Esophagus squamous epithelium (tissue), 5 donors: ENCODE measurements at places on chromosomes 2 and 18. TPM values are rescaled to one million over a fixed set of nuclear protein-coding genes. Genes with fewer than 3 reads are reported as not detected.

DNA sequence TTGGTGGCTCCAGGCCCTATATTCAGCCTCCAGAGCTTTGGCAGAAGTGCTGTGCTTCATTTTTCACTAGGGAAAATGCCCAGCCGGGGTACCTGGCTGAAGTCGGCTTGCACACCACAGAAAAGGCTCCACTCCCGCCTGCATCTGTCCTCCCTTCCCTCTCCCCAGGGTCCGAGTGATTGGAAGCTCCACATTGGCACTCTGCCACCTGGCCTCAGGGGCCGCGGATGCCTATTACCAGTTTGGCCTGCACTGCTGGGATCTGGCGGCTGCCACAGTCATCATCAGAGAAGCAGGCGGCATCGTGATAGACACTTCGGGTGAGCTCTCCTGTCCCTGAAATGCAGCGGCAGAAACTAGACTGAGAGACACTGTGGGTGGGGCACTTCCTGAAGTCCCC is 47.4 kb downstream of the IMPA2 start:
- no peak for DNase-seq

GRCh38 chr2:43714164-43714563 is 37.9 kb upstream of the C1GALT1C1L start:
- DNase-seq: no peak

Gene DYNAP
- 5.2 TPM for total RNA-seq

GRCh38 chr2:3485166-3485565 is 34.2 kb downstream of the ADI1 start:
- no peak for DNase-seq

Gene EVX2
- not detected for total RNA-seq

DNA sequence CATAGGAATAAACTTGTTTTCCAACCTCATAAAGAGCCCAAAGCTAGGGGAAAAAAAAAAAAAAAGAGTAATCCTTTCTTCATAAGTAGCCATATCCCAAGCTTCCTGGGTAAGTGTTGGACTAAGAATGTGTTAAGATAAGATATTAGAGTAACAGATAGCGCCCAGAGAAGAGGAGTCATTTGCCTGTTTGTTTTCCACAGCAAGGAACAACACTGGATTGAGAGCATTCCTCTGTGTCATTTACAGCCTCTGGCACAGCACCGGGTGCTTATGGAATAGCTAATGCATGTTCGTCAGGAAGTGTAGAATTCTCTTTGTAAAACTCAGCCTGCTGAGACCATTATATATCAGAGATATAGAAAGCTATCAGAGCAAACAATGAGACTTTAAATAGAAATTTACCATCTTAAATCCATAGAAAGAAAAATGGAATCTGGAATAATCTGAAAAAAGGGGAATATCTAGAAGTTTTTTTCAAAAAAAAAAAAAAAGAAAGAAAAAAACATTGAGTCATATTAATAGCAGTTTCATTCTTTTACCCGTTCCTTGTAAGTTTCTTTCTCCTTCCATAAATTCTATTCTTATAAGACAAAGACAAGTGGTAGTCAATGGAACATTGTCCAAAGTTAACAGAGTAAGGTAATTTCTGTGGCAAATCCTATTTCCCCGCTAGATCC is 37.6 kb downstream of the LRP2 start:
- no peak for DNase-seq

Gene CNDP1
- not detected for total RNA-seq

- DNase-seq: no peak
Observed at GRCh38 chr2:214077727-214078126, 333.1 kb upstream of the VWC2L start.

- no peak for DNase-seq
Observed at GRCh38 chr2:3405307-3405706, 25.8 kb downstream of the TRAPPC12 start.

GRCh38 chr18:74623047-74623816 is 25.6 kb downstream of the ZNF407 start:
- no peak for DNase-seq

Gene LIMS3
- not detected for total RNA-seq

Gene XDH
- 54.0 TPM for total RNA-seq

Gene RFTN2
- total RNA-seq: 7.4 TPM

Gene SRD5A2
- not detected for total RNA-seq

- DNase-seq: no peak
Observed at GRCh38 chr2:85188852-85189251, 55.7 kb downstream of the TCF7L1 start.

DNA sequence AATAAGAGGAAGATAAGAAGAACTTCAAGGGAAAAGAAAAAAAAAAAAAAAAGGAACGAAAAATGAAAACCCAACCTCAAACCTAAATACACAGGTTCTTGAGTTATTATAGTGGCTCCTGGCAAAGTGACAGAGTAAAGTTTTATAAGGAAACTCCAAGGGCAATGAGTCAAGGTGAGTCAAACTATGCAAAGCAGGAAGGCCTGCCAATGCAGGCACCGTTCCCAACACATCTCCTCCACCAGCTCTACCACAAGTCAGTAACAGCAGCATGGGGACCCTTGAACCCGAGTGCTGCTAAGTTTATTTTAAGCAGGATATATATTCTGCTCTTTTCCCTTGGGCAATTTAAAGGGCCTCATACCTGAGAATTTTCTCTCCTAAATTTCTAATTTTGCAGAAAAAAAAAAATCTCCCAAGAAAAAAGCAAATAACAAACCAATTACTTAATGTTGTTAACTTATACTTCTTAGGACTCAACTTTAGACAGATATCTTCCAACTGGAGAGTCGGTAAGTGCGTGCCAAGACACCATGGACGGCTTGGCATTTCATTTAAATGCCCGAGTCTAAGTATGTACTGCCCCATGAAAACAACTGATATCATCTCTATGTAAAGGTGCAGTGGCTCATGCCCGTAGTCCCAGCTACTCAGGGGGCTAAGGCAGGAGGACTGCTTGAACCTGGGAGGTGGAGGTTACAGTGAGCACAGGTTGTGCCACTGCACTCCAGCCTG is 75.7 kb upstream of the TFCP2L1 start:
- DNase-seq: no peak

Gene SKOR2
- not detected for total RNA-seq

GRCh38 chr2:20172273-20173055 is 52.5 kb downstream of the SDC1 start:
- DNase-seq: no peak
